Immature natural killer cell (primary cell): ENCODE measurements at places on chromosomes 7 and 10. TPM values are rescaled to one million over a fixed set of nuclear protein-coding genes. Genes with fewer than 3 reads are reported as not detected.

The CLDN12 gene
- polyA plus RNA-seq: 0.36 TPM

The AKR1C4 gene
- polyA plus RNA-seq: not detected

- no peaks in the 10 kb centered on the region for H3K36me3 ChIP-seq
- no peaks in the 10 kb centered on the region for H3K4me1 ChIP-seq
- no peak for DNase-seq
- H3K4me3 ChIP-seq: no peak overlapping the region
- no peaks in the 10 kb centered on the region for H3K27me3 ChIP-seq
These were observed 110.5 kb upstream of the ZNF32 start for GRCh38 chr10:43759216-43759615.

The GPR26 gene
- not detected for polyA plus RNA-seq

- DNase-seq: no peak
- H3K36me3 ChIP-seq: no peaks in the 10 kb centered on the region
- no peaks in the 10 kb centered on the region for H3K27me3 ChIP-seq
- peaks cover 31% of the 10 kb centered on the region for H3K4me1 ChIP-seq
- no peak overlapping the region for H3K4me3 ChIP-seq
These were observed 51.2 kb downstream of the SRPK2 start for GRCh38 chr7:105337529-105337928.
